ENCODE measurements at places on chromosomes 4 and X.

- no peaks in the 10 kb centered on the region for H3K36me3 ChIP-seq
- H3K4me3 ChIP-seq: no peak overlapping the region
Observed at GRCh38 chr4:158850371-158850770, 81.5 kb downstream of the FNIP2 start.

DNA sequence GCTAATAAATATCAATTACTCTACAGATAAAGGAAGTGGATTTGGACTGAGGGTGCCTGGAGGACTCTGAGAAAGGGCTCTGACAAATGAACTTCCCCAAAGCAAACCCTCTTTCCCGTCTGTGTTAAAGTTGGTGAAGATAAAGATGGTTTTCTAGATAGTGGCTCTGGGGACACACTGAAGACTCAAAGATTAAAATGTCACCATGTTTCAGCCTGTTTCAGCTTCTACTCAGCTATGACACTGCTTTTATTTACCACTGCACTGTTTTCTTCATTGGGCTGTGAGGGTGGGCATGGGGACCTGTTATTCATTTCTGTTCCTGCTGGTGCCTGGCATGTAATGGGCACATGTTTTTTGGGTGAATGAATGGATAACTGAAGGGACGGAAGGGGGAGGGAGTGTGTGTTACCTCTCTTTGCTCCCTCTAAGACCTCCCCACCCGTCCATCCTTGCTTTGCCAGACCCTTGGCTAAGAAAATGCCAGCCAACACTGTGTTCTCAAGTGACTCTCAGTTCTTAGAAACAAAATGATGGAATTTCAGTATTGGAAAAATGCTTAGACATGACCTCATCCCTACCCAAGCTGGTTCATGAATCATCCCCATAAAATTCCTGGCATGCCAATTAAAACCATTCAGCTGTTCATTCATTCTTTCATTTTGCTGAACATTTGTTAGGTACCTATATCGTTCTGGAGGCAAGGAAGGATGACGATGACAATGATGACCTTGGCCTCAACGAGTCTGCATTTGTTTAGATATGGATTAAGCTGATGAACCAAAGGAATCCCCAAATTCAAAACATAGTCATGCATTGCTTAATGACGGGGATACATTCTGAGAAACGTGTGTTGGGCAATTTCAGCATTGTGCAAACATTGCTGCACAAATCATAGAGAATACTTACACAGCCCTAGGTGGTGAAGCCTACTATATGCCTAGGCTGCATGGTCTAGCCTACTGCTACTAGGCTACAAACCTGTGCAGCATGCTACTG, 13.4 kb upstream of the STK32B start:
- peaks cover 15% of the 10 kb centered on the region for H3K4me1 ChIP-seq
- no peaks in the 10 kb centered on the region for H3K27me3 ChIP-seq
- H3K36me3 ChIP-seq: no peaks in the 10 kb centered on the region
- no peak overlapping the region for H3K4me3 ChIP-seq

- no peaks in the 10 kb centered on the region for H3K27me3 ChIP-seq
- H3K4me1 ChIP-seq: peaks cover 31% of the 10 kb centered on the region
- H3K36me3 ChIP-seq: no peaks in the 10 kb centered on the region
- peak; percentile 92 for DNase-seq
- H3K27ac ChIP-seq: peak overlapping the region; percentile 100
- no peak overlapping the region for H3K4me3 ChIP-seq
Observed at GRCh38 chr4:101356928-101357327, 9.6 kb upstream of the PPP3CA start.

GRCh38 chrX:37824491-37825214, 22.7 kb downstream of the DYNLT3 start:
- H3K4me3 ChIP-seq: no peak overlapping the region
- DNase-seq: no peak
- H3K27ac ChIP-seq: no peak overlapping the region
- H3K27me3 ChIP-seq: no peaks in the 10 kb centered on the region

DNA sequence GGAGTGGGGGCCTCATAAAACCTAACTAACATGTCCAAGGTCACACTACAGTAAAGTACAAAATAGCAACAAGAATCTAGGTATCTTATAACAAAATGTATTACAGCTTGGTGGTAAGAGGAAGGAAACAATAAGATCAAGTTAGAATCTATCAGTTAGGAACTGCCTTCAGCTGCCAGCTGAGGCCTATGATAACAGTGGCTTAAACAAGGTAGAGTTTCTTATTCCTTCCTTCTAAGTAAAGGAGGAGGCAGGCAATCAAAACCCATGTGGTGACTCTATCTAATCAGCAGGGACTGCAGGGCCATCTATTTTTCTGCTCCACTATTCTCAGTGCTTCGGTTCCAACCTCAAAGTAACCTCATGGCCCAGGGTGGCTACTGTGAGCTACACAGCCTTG, 10.9 kb downstream of the SH3D19 start:
- no peak for DNase-seq
- H3K4me1 ChIP-seq: peaks cover 33% of the 10 kb centered on the region
- no peak overlapping the region for H3K4me3 ChIP-seq
- no peaks in the 10 kb centered on the region for H3K27me3 ChIP-seq

DNA sequence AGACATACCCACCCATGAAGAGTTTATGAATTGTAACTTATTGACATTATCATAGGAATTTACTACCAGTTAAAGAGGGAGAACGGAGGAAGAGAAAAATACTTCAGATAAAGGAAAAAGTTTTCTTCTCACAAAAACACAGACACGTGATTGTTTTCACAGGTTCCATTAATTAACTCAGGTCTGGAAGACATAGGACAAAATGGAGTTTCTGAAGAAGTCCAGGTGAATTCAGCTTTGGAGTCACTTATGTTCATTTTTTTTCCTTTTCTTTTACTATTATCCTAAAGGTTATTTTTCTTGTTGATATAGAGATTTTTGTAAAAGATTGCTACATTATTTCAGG, 20.5 kb downstream of the NIPAL1 start:
- H3K36me3 ChIP-seq: peaks cover 26% of the 10 kb centered on the region
- DNase-seq: no peak
- no peak overlapping the region for H3K4me3 ChIP-seq

DNA sequence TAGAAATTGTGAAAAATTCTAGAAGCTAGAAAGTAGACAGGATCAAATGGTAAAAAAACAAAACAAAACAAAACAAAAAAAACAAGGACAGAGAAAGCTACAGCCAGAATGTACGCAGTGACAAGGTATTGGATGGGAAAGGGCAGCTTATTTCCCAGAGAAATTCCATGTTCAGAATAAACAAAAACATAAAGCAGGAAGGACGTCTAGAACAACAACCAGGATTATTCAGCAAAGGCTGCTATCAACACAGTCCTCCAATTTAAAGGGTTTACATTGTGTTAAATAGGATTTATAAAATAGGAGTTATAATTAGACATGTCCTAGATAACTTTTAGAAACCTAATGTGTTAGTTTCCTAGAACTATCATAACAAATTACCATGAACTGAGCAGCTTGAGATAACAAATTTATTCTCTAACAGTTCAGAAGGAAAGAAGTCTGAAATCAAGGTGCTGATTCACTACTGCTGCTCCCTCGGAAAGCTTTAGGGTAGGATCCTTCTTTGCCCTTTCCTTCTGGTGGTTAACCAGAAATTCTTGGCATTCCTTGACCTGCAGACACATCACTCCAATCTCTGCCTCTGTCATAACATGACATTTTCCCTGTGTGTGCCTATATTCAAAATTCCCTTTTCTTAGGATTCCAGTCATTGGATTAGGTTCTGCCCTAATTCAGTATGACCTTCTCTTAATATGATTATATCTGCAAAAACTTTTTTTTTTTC, 175.6 kb downstream of the SNCA start:
- peak; percentile 34 for DNase-seq
- H3K27ac ChIP-seq: peak overlapping the region; percentile 85
- no peak overlapping the region for H3K4me3 ChIP-seq
- H3K4me1 ChIP-seq: peaks cover 57% of the 10 kb centered on the region

GRCh38 chr4:113276464-113277170, 227.2 kb downstream of the ANK2 start:
- no peaks in the 10 kb centered on the region for H3K4me1 ChIP-seq
- no peak overlapping the region for H3K27ac ChIP-seq
- H3K27me3 ChIP-seq: no peaks in the 10 kb centered on the region

DNA sequence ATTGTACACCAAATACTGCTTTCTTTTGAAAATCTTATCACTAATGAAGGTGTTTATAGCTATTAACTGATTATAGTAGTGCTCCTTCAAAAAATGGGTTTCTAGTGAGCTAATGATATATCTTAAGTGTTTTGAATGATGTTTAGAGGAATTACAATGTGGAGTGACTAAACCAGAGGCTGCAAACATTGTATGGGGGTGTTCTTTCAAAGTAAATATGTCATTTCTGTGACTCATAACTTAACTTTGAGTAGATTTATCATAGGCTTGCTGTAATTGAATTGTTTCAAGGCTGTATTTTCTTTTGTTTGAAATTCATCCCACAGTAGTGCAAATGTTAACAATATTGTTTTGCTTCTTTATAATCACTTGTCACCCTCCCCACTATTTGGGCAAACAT, 141.6 kb downstream of the IL1RAPL2 start:
- DNase-seq: no peak
- H3K27ac ChIP-seq: no peak overlapping the region
- no peaks in the 10 kb centered on the region for H3K36me3 ChIP-seq
- no peaks in the 10 kb centered on the region for H3K27me3 ChIP-seq

GRCh38 chr4:12447451-12447850, 1018.8 kb upstream of the HS3ST1 start:
- no peak for DNase-seq
- H3K36me3 ChIP-seq: no peaks in the 10 kb centered on the region
- H3K27me3 ChIP-seq: no peaks in the 10 kb centered on the region
- no peak overlapping the region for H3K27ac ChIP-seq
- no peaks in the 10 kb centered on the region for H3K4me1 ChIP-seq
- no peak overlapping the region for H3K4me3 ChIP-seq

Data from RWPE2 (cell line).